ENCODE measurements at places on chromosomes 2 and 18.

DNA sequence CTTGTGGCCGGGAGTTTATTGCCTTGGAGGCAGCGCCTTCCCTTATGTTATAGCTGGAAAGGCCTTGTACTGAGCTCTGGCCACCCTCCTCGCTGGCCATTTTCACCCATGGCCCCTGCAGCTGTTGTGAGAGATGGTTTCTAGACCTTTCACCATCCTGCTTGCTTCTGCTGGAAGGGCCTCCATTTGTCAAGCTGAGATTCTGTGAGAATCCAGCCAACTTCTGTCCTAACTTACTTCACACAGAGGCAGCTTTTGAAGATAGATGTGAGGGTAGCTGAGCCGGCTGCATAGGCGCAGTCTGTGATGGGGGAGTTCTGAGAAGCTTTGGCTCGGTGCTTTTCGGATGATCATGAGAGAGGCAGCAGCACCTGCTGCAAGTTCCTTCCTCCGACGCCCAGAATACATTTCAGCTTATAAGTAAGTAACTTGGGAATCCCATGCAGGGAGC lies 8.7 kb downstream of the CTIF start:
- DNase-seq, result no peak

- no peak for DNase-seq
Observed at GRCh38 chr2:10460366-10460796, 12.3 kb upstream of the ODC1 start.

DNA sequence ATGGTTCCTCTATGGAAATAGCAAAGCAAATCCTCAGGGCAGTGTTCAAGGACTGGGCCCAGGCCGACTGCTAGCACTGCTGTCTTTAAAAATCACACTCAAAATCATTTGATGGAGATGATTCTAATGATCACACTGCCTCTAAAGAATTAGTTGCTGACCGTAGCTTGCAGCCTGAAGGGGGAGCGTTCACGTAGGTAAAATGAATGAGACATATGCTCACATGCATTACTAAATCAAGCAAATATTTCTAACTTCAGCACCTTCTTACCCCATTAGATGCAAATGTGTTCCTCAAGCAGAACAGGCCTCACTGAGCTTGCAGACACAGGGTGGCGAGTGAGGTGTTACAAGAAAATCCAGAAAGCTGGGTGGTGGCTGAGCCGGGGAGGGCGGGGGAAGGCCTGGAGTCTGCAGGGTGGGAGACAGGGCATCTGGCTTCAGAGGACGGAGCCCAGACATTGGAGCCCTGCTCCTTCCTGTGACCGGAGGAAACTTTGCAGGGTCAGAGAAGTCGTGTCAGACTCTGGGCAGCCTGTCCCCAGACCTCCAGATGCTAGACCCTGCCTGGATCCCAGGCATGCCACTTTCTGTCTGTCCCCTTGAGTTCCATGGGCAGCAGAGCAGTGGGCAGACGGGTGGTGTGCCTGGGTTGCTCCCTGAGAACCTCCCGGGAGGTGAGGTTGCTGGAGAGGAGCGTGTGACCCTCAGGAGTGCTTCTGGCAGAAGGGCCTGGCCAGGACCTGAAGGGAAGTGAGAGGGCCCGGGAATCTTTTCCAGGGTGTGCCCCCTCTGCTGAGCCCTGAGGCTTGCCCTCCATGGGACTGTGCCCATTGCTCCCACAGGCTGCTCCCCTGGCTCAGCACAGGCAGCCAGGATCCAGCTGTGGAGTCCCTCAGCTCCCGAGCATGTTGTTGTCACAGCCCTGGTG lies 7.1 kb upstream of the NPPC start:
- no peak for DNase-seq

GRCh38 chr2:187527262-187527661 lies 27.0 kb downstream of the TFPI start:
- no peak for DNase-seq

DNA sequence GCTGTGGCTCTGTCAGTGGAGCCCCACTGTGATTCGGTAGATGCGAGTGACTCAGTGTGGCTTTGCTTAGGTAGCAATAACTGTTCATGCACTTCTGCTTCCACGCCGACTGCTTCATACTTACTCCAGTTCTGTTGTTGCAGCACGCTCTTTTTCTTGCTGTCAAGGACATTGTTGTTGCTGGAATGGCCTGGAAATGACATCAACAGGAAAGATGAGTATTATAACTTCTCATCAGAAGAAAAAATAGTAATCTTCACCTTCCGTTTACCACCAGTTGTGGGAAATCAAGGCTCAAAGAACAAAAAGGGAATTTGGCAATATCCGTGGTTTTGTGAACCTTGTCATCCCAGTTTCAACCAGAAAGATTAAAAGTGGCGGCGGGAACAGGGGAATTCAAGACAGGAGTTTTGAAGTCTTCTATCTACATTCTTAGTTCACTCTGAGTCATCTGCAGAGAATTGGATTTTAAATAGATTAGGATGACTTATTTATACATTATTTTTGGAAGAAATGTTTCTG lies 8.3 kb downstream of the TM4SF20 start:
- no peak for DNase-seq

GRCh38 chr18:62499263-62499650 lies 23.6 kb upstream of the ZCCHC2 start:
- DNase-seq, result no peak

- no peak for DNase-seq
Observed at GRCh38 chr2:54088719-54089118, 26.7 kb upstream of the ACYP2 start.

DNA sequence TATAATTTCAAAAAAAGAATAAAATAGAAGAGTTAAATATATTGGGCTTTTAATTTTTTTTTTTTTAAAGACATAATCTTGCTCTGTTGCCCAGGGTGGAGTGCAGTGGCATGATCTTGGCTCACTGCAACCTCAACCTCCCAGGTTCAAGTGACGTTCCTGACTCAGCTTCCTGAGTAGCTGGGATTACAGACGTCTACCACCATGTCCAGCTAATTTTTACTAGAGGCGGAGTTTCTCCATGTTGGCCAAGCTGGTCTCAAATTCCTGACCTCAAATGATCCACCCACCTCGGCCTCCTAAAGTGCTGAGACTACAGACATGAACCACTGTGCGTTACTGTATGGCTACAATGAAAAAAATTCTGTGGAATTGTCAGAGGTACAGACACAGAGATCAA lies 98.1 kb upstream of the RGPD4 start:
- DNase-seq, result no peak

DNA sequence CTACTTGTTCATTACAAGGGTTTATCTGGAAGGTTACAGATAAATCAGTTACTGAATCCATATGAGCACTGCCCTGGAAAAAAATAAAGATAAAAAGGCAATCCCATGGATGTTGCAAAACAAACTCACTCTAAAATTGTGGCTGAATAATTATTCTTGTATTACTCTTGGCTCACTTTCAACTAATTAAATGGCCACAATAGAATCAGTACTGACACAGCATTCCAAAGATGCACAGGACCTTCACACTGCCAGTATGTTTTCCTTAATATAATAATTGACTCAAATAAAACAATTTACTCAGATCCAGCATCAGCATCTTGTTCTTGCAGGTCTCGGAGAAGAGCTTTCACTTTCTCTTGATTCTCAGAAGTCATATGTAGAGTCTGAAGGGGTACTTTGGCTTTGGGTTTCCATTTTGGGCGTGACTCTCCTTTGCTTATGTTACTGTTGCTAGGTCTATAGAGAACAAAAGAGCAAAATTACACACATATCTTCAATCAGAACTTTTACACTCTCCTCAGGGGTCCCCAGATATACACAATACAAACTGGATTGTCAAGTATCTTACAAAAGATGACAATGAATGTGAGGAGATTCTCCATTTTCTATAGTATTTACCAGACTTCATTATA lies 12.6 kb downstream of the DHX57 start:
- no peak for DNase-seq

DNA sequence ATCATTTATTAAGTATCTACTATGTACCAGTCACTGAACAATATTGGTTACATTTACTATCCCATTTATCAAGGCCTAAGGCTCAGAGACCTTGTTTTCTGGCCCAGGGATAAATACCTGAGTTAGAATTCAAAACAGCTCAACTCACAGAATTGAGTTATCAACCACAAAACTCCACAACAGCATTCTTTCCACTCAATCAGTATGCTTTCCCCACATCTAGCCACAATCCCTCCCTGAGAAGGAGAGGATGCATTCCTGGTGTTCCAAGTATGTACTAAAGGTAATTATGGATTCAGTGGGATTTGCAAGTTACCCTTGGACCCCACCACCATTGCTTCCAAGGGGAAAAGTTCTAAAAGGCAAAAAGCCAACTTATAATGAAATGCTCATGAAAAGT lies 104.2 kb upstream of the PID1 start:
- DNase-seq, result no peak

- DNase-seq, result no peak
Observed at GRCh38 chr2:136122661-136123060, 4.7 kb upstream of the CXCR4 start.

DNA sequence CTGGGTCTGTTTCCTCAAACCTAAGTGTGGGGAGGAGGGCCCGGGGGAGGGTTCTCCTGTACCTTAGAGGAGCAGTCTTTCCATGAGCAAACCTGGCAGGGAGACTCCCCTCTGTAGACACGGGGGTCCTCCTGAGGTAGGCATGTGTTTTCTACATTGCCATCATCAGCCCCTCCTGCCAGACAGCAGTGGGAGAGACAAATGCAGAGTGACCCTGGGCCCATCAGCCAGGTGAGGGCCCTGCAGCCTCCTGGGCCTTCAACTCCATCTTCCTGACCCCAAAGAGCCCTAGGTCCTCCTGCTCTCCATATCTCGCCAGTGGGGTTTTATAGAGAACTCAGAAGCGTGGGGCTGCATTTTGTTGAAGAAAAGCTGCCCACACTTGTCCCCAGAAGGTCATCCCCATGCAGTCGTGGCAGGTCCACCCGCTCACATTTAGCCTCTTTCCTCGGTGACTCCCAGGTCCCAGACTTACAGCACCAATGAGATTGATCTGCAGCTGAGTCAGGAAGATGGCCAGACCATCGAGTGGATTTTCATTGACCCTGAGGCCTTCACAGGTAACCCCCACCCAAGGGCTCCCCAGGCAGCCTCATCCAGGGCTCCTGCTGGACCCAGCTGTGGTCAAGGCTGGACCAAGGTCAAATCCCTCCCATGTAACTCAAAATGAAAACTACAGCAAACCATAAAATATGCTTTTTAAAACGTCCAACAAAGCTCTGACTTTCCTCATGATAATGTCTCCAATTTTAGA lies 2.6 kb downstream of the CHRNG start:
- no peak for DNase-seq

DNA sequence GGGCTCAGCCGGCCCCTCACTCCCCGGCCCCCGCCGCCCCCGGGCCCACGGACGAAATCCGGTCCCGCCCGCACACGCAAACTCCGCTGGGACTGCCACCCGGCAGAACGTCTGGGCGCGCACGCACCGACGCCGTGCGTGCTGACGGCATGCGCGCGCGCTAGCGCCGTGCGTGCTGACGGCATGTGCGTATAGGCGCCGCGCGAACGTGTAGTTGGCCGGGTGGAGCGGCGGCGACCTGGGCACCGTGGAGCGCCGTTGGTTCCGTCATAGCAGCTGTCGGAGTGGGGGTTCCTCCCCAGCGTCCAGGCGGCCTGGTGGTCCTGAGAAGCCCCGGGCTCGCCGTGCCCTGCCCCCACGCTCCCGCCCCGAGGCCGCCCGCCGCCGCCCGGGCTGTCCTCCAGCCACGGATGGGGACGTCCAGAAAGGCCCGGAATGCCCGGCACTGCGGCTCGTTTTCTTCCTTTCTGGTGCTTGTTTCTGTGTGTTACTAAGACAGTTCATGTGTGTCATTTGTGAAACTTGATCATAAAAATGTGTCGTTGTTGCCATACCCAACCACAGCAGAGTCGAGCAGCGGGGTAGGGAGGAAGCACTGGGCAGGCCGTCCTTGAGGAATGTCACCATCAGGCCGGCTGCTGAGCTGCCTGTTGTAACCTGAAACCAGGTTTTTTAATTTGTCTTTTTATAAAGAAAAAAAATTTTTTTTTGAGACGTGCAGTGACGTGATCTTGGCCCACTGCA lies at the start of gene TXNL4A:
Gene TXNL4A, minus strand, starts transcription at position 113 of the 744 bp plus-strand sequence. CDS start 171 bp downstream, outside the sequence.
- DNase-seq, result peak; percentile 87

DNA sequence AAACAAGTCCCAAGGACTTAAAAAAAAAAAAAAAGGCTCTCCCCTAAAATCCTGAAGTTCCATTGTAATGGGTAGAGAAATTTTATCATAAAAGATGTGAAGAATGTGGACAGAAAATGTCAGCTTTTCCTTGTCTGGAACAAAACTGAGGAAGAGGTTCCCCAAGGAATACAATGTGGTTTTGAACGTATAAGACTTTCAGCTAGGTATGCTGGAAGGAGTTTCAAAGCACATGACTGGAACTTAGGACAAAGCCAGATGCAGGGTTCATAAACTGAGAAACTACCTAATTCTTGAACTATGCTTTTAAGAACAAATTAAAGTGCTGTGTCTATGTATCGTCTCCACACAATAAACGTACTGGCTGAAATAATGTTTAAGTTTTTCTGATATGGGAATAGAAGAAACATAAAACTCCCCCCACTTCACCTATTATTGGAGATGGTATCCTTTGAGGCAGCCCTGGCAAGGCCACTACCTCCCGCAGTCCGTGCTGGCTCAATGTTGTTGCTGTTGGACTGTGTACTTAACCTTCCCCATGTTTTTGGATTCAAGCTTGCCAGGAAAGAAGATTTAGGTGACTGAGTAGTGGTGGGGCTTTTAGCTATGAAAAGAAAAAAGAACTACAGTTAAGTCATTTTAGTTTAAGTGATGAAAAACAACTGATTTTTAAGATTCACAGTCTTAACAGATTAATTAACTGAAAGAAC lies 84.2 kb upstream of the DNER start:
- no peak for DNase-seq

GRCh38 chr2:16166327-16166981 lies 226.1 kb downstream of the MYCN start:
- DNase-seq, result no peak

- DNase-seq, result no peak
Observed at GRCh38 chr18:36993068-36993467, 164.1 kb downstream of the KIAA1328 start.

DNA sequence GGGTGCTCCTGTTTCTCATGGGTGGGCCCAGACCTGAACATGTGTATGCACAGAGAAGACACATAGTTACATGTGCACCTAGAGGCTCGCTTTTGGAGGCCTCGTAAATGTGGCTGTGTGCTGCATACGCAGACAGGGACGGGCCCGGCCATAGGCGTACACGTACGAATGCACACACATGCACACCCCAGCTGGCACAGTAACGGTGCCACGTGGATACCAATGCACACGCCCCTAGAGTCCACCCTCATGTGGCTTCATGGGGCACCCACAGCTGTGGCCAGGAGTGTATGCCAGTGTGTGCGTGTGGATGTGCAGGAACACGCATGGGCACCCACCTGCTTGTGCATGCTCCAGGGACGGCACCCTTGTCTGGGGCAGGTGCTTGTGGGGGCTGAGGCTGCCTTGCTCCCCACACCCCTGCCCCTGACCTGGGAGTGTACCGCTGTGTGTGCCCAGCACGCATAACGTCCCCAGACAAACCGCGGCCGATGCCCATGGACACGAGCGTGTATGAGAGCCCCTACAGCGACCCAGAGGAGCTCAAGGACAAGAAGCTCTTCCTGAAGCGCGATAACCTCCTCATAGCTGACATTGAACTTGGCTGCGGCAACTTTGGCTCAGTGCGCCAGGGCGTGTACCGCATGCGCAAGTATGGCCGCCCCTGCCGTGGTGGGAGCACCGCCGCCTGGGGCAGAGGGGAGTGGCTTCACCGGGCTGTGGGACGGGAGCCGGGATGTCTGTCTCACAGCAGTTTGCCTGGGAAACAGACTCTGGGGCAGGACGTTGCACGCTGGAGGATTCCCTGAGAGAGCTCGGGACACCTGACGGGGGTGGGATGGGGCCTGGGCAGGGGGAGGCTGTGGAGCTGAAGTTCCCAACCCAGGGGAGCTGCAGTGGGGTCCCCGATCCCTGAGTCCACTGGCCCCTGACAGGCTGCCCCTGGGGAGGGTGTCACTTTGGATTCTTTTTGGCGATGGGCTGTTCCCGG lies 21.0 kb downstream of the ZAP70 start:
- DNase-seq, result no peak

GRCh38 chr18:62716619-62717168 lies 1.4 kb downstream of the PHLPP1 start:
- peak; percentile 65 for DNase-seq

Measured in stimulated activated naive CD8-positive, alpha-beta T cell treated with anti-CD3 and anti-CD28 coated beads, Interleukin-15, Interleukin-2, amounts not matched to agents 100 U/mL and 50 U/mL, for 24 hours (primary cell).